Esophagus squamous epithelium (tissue), 5 donors: ENCODE measurements at places on chromosomes 7 and 10.

- no peak for DNase-seq
Measured at GRCh38 chr7:26898891-26899290, 34.5 kb upstream of the SKAP2 start.

DNA sequence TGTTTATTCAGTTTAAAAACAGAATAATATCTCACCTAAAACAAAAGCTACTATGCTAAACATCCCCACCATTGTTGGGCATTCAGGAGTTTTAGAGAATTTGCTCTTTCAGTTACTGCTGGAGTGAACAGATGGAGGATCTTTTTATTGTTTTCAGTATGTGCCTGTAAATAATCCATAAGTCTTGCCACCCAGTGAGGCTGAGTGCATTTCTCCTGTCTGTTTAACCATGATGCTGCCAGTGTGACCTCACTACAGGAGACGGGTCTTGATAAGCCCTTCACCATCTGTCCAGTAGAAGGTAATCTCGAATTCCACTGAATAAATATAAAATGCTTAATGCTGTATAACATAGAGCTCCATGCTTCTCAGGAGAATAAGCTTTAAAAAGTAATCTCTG, 430.9 kb downstream of the POM121L12 start:
- no peak for DNase-seq

GRCh38 chr10:28587970-28588290, 55.0 kb downstream of the WAC start:
- DNase-seq: no peak

GRCh38 chr10:10138685-10139084, 879.0 kb upstream of the CELF2 start:
- DNase-seq: no peak

DNA sequence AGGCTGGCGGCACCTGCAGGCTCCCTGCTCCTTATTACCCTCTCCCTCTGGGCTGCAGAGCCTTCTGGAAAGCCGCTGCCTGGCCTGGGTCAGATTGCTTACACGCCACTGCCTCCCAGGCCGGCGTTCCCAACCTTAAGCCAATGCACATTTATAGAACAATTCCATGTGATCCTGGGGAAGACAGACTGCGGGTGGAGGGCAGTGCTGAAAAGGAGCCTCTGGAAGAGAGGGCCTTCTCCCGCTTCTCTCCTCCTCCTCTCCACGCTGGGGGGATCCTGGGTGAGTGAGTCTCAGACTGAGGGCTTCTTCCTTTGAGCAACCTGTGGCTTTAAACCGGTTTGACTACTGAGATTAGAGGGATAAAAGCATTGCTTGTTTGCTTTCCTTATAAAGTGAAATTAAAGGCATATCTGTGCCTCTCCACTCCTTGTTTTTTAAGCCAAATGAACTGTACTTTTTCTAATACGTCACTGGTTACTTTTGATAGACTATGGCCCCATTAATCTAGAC, 5.5 kb downstream of the TACC2 start:
- no peak for DNase-seq

- DNase-seq: no peak
Measured at GRCh38 chr10:133010095-133010842, 67.9 kb upstream of the CFAP46 start.

- DNase-seq: no peak
Measured at GRCh38 chr7:6631605-6632004, 5.5 kb upstream of the ZNF316 start.

DNA sequence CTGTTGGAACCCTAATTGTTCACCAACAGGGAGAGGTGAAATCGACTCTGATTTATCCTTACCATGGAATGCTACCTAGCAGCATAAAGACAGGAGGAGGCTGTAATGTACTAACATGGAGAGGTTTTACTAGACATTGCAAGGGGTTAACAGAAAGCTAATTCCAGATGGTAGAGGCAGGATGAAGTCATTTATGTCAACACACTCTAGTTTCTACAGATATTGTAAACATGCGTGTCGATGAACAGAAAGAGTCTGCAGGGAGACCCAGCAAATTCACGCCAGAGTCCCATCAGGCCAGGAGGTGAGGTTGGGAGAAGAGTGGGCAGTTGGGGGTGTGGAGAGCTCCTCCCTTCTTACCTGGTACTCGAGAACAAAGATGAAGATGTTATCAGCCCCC, 7.0 kb downstream of the NPC1L1 start:
- no peak for DNase-seq

GRCh38 chr10:11209830-11210181, 192.1 kb downstream of the CELF2 start:
- no peak for DNase-seq

DNA sequence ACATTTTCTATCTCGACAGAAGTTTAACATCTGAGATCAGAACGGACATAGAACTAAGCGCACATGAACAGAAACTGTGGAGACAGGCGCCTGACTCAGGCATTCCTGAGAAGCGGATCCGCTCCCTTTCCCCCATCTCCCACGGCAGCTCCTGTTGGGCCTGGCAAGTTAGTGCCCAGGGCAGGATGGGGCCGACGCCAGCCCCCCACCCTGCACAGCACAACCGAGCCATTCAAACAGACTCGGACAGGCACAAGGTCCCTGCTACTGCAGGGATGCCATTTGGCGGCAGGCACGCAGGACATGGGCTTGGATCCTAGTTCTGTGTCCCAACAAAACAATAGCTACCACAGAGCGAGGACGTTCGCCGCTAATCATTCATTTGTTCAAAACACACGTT, 271.8 kb downstream of the USP6NL start:
- no peak for DNase-seq

GRCh38 chr7:137801003-137801402, 45.8 kb downstream of the DGKI start:
- no peak for DNase-seq

DNA sequence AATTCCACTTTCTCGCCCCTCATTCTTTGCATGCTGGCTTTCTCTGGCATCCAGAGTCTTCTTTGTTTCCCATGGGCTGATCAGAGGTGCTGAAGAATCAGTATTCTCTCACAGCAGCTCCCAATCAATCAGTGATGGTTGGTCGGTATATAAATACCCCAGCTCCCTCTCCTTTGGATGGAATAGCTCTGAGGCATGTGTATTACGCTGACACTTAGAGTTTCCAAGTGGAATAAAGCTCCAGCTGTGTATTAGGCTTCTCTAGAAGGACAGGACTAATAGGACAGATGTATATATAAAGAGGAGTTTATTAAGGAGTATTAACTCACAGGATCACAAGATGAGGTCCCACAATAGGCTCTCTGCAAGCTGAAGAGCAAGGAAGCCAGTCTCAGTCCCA, 218.3 kb upstream of the GRB10 start:
- no peak for DNase-seq

DNA sequence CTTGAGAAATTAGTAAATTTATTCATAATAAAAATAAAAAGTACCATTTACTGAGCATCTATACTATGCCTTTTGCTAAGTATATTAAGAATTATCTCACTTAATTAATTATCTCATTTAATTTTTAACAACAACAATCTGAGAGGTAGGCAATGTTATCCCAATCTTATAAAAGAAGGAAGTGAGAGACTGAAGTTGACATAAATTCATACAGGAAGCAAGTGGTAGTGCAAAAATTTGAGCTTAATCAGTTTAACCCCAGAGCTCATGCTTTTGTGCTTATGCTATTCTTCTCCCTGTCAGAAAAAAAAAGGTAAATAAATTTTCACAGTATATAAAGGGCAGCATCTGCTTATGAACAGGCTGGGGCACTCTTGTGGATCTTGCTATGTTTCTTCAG, 2.7 kb upstream of the LIPF start:
- no peak for DNase-seq

- no peak for DNase-seq
Measured at GRCh38 chr7:128861957-128862570, 592 bp upstream of the ATP6V1F start.

- no peak for DNase-seq
Measured at GRCh38 chr7:2110610-2111396, 121.9 kb downstream of the MAD1L1 start.

DNA sequence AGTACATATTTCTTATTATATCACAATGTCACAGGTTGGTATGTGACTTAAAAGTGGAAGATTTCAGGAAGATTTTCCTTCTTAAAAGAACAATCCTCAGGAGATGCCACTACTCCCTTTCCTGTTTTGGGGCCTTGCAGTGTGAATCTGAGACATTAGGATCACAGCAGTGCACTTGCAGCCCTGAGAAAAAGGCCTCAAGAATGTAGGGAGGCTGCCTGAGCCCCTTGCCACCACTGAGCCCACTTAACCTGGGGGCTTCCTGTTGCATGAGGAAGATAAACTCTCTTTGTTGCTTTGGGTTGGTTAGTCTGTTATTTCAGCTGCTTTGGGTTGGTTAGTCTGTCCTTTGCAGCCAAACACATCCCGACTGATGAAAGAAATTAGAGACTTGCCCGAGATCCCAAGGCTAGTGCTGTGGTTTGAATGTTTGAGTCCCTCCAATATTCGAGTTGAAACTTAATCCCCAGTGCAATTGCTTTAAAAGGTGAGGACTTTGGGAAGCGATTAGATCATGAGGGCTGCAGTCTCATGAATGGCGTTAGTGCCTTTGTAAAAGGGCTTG, 151.3 kb upstream of the SP4 start:
- no peak for DNase-seq

GRCh38 chr7:8263048-8263447, 1.1 kb upstream of the ICA1 start:
- DNase-seq: no peak

DNA sequence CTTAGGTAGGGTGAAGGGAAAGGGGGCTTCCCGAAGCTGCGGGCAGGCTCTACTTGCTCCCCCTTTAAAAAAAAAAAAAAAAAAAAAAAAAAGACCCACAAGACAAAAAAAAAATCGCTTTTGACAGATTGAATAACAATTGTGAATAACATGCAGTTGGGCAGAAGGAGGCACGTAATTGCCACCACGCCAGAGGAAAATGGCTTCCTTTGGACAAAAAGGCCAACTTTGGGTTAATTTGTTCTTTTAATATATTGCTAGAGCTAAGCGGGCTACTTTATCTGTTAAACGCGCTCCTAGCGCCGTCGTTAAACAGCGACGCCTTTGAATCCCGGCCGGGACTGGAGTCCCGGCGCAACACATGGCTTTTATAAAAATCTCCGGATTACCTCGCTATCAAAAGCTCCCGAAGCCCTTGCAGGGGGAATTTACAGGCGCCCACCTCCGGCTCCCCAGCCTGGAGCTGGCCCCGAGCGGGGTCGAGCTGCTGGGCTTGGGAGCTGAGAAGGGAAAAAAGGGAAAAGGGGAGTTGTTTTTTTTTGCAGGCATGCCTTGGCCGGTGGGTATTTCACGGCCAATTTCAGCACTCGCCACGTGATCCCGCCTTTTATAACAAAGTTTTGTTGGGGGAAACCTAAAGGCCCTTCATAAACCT, 1.2 kb downstream of the HOXA11 start:
- DNase-seq: no peak

GRCh38 chr7:90869335-90869734, 273.2 kb downstream of the CDK14 start:
- no peak for DNase-seq

GRCh38 chr7:138208142-138208570, 131.9 kb downstream of the AKR1D1 start:
- no peak for DNase-seq

GRCh38 chr10:21298701-21299100, 226.8 kb downstream of the SKIDA1 start:
- DNase-seq: no peak

DNA sequence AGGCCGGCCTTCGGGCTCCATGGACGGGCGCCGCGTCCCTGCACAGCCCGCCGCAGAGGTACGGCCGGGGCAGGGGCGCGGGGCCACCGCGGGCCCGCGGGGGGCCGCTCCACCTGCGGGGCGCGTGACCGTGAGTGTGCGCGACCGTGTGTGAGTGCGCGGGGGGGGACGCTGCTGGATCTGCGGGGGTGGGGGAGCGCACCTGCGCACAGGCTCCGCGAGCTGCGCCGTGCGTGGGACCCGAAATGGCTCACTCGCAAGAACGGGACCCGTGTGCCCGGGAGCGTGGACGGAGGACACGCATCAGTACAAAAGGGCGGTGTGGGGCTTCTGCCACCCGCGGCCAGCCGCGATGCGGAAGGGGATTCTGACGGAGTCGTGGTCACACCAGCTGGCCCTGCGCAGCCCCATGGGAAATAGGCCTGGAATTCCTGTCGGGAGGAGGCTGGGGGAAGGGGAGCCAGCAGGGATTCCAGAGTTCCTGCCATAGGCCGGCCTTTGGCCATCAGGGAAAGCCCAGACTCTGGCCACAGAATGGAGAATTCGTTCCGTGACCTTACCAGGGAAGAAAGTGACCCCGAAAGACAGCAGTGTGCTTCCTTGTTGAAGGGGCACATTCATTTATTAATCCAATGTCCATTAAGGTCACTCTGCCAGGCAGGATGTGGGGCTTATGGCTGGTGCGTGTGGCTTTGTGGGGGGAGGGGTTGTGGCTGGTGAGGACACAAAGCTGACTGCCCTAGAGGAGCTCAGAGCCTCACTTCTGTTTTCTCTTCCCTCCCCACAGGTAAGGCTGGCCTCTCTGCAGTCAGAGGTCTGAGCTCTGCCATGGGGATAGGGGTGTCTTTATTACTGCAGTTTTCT, 494 bp downstream of the REPIN1 start:
- DNase-seq: no peak

GRCh38 chr7:77444123-77444522, 28.0 kb upstream of the GSAP start:
- DNase-seq: no peak

GRCh38 chr10:11276449-11276990, 258.8 kb downstream of the CELF2 start:
- DNase-seq: no peak

GRCh38 chr7:124924906-124925305, 4.7 kb downstream of the POT1 start:
- no peak for DNase-seq

DNA sequence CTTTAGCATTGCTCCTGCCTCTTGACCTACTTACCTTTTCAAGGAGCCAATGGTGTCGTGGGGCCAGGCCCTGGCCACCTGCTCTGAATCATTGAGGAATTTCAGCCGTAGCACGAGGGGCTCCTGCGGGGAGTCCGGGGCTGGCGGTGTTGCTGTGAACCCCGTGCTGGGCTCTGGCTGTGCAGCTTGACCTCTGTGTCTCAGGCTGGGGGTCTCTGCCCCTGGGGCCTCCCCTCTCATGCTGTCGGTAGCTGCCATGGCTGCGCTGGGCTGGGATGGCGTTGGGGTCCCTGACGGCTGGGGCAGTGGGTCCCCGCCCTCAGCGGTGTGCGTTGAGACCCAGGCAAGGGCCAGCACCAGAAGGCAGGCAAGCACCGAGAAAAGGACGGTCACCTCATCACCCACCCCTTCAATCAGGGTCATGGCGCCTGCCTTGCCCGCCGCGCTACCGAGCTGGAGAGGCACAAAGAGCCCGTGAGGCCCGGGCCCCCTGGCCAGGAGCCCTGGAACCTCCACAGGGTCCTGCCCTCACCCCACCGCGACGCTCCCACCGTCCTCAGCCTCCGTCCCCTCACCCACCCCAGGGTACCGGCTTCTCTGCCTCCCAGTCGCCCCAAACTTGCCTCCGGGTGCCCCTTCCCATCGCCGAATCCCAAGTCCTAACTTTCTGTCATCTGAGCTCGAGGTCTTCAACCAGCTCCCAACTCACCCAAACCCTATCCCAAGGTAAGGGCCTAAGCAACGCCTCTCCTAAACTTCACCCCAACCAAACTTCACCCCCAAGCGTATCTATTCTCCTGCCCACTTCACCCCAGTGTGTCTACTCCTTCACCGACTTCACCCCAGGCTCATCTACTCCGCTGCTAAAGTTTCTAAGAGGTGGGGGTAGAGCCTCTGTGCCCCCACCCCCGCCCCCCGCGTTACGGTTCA, 887 bp downstream of the TMUB1 start:
- no peak for DNase-seq
